ENCODE measurements at places on chromosomes 6 and 20.

GRCh38 chr20:40331249-40331648 is 357.8 kb downstream of the MAFB start:
- no peak for DNase-seq

GRCh38 chr6:142845624-142846458 is 99.1 kb downstream of the HIVEP2 start:
- DNase-seq = no peak

DNA sequence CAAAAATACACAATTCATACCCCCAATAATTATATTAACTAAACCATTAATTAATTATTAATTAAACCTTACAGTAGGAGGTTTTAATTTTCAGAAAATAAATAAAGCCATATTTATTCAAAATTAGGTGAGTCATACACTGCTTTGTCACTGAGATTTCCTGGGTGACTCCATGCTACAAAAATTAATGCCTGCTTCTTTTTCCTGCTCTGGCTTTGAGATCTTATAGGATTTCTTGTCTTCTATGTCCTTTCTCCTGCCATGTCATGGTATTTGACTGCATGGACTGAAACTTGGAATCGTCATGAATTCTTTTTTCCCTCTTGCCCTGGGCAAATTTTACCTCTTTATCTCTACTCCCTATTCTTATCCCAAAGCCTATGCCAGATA is 133.2 kb downstream of the PHACTR1 start:
- DNase-seq = no peak

- DNase-seq = no peak
These were observed 79.6 kb downstream of the TTLL2 start for GRCh38 chr6:167404385-167405049.
